ENCODE measurements at places on chromosomes 6 and 20.

DNA sequence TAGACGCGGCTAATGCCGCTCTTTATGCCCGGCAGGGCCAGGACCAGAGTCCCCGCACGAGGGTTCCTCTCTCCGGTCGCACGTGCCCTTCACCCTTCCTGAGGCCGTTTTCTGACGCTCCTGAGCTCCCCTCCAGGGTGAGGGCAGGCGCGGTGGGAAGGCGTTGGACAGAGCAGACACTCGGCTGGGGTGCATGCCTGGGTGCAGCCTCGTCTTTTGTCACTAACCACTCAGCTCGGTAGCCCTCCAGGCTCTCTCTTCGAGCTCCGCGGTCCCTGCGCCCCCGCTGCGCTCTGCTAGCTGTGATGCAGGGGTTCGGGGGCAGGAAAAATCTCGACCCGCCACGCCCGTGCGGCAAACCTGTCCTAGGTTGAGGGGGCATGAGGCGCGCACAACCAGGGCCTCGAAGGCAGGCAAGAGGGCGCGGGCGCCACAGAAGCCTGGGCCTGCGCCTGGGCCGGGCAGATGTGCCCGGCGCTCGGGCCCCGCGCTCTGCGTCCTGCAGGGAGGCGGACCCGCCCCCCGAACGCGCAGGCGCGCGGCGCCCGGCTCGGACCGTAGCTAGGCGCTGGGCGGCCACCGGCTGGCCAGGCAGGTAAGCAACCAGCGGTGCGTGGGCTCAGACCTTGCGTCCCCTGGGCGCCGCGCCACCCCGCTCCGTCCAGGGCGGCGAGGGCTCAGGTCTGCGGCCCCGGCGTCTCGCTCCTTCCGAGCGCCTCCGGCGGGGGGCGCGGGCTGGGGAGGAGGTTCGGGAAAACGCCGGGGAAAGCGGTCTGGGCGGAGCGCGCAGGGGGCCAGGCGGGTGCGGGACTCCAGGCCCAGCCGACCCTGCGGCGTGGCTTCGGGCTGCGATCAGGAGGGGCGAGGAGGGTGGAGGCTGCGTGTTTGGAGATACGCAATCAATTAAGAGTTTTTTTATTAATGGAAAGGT is at the start of gene L3MBTL1:
Gene L3MBTL1, plus strand, starts transcription at position 548 of the 931 bp plus-strand sequence. CDS start 5,807 bp downstream, outside the sequence.
- DNase-seq: peak; percentile 97

GRCh38 chr20:59776626-59777330 is 156.7 kb downstream of the SYCP2 start:
- DNase-seq: no peak

- DNase-seq: no peak
Measured at GRCh38 chr6:112480553-112480952, 133.4 kb downstream of the RFPL4B start.

DNA sequence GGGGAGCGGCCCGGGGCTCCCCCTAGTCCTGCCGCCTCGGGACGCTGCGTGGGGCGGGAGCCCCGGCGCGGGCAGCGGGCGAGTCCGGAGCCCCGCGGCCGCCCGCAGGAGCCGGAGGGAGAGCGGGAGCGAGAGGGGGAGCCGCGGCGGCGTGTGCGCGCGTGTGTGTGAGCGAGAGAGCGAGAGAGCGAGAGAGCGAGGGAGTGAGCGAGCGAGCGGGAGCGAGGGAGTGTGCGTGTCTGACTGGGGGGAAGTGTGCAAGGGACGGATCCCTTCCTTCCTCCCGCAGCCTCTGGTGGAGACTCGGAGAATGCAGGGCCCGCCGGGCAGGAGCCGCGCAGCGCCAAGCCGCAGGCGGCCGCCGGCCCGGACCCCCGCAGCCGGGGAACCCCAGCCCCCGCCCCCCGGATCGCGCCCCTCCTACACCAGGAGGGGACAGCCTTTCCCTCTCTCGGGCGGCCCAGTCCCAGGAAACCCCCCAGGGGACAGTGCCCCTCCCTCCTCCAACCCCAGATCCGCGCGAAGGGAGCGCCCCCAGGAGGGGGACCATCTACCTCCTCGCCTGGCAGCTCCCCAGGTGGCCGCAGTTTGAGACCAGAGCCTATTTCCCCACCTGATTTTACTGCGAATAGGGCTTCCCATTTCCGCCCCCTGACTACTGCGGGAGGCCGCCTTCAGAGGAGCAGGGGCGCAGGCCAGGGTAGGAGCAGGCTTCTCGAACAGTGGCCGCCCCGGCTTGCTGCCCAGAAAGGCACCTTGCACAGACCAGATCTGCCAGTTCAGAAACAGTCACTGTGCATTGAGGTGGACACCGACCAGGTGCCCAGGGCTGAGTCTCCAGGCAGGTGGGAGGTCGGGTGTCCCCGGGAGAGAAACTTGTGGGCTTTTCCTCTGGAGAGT is at the start of gene CDH22:
Gene CDH22, minus strand, starts transcription at position 241 of the 900 bp plus-strand sequence. CDS start 57,204 bp downstream, outside the sequence.
- peak; percentile 83 for DNase-seq

GRCh38 chr6:117976030-117976651 is 69.1 kb downstream of the SLC35F1 start:
- DNase-seq: peak; percentile 63

DNA sequence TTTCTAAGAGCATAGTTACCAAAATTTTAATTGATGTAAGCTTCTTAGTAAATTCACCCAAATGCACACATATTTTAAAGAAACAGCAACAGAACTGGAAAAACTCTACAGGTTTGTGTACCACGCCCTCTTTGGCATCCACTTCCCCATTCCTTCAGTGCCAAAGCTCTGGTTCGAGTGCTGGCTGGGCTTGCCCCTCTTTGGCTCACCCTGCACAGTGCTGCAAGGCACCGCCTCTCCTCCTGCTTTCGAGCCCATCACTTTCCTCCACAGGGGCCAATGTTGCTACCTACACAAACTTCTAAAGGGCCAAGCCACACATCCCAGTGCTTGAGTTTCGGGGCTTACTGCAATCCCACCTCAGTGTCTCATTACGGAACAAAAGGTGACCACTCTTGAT is 9.6 kb downstream of the LRP11 start:
- DNase-seq: peak; percentile 42

DNA sequence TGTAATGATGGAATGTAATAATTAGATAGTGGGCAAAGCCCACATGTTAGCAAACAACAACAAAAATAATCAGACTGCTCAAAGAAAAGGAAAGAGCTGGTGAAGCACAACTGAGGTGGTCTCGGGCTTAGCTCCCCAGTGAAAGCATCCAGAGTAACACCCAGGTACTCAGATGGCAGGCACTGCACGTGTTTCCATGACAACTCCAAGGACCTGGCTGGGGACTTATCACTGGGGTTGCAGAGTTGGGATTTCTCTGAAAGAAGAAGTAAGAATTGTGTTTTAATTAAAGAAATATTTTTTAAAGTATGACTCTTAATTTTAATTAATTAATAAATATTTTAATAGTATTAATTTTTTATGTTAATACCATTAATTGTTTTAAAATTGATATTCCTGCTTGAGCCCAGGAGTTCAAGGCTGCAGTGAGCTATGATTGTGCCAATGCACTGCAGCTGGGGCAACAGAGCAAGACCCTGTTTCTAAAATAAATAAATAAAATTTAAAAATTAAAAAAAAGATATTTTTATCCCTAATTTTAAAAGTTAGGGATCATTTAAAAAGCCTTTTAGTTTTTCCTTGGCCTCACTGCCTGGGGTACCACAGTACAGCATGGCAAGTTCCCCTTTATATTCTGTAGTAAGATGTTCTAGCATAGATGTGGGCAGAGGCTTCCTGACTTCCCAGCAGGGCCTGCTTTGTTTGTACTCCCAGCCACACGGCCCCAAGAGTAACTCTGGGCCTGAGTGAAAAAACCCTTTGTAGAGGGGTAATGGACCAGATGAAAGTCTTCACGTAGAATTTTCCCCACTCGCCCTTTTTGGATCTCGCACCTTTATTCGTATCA is 42.2 kb upstream of the UST start:
- DNase-seq: no peak

DNA sequence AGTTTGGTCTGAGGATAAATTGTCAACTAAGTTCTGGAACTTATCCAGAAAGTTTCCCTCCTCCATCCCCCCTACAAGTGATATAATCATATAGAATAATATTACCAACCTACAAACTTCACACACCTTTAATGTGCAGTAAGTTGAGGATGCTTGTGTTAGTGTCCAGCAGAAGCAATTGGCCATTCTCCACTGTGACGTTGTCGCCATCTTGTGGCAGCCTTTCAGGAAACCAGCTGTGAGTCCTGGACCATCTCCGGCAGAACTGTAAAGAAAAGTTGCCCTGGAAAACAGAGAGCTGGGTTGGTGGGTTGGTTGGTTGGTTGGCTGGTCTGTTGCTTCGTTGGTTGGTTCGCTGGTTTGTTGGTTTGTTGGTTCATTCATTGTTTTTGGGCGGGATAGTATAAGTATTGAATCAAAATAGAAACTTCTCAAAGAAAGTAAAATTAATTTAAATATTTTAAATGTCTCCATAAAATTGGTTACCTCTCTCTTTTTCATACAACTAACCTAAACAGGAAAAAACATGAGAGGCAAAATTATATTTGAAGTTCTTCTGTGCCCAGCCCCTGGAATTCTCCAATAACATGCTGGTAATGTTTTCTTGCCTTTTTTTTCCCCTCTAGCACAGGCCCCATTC is 127.5 kb downstream of the PKHD1 start:
- DNase-seq: peak; percentile 74

DNA sequence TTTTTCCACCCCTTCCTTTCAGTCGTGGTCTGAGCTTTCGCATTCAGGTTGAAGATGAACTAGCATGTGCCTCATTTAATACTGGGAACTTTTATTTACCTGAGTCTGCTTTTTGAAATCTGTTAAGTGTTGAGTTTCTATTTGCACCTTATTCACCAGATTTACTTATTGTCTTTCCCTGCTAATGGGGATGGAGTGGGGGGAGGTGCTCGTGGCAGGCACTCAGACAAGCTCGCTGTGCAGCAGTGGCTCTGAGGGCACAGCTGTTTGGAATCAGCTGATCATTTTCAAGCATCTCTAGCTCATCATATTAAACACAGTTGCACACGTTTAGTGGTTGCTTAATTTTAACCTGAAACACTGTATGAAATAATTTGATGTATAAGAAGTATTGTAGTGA is 35.6 kb downstream of the UTRN start:
- no peak for DNase-seq

DNA sequence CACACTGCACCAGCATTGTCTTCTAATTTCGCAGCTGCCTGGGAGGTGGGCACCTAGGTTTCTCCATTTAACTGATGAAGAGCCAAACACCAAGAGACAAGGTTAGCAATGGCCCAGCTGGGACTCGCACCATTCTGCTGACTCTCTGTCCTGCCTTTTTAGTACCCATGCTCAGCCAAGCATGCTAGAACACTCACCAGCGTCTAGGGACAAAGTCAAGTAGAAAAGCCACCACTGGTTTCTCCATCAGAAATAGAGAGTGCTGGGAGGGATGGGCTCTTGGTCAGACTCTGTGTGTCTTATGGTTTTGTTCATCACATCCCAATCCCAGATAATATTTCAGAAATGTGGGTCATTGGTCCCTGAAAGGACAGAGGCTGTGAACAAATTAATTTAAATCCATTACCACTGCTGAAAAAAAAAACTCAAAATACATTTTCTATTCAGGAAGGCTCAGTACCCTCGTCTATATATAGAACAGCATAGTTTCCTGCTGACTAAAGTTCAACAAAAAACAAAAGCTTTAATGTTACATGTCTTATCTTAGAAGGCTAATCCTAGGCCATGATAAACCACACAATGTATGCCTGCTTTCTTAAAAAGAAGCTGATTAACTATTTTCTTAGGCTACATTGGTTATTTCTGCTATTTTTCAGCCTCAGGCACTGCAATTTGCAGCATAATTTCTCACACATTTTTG is 111.0 kb downstream of the TBC1D7 start:
- no peak for DNase-seq

- DNase-seq: no peak
Measured at GRCh38 chr6:22917344-22917743, 348.0 kb downstream of the HDGFL1 start.

GRCh38 chr6:29967379-29968010 is 25.2 kb downstream of the HLA-A start:
- DNase-seq: no peak

DNA sequence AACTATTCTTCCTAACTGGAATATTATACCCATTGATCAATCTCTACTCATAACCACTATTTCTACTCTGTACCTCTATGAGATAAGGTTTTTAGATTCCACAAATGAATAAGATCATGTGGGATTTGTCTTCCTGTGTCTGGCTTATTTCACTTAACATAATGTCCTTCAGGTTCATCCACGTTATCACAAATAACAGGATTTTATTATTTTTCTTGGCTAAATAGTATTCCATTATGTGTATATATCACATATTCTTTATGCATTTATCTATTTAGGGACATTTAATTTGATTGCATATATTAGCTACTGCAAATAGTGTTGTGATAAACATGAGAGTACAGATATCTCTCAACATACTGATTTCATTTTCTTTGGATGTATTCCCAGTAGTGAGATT is 823.0 kb upstream of the ADGRB3 start:
- no peak for DNase-seq

GRCh38 chr6:75167325-75167724 is 38.5 kb downstream of the COL12A1 start:
- no peak for DNase-seq

DNA sequence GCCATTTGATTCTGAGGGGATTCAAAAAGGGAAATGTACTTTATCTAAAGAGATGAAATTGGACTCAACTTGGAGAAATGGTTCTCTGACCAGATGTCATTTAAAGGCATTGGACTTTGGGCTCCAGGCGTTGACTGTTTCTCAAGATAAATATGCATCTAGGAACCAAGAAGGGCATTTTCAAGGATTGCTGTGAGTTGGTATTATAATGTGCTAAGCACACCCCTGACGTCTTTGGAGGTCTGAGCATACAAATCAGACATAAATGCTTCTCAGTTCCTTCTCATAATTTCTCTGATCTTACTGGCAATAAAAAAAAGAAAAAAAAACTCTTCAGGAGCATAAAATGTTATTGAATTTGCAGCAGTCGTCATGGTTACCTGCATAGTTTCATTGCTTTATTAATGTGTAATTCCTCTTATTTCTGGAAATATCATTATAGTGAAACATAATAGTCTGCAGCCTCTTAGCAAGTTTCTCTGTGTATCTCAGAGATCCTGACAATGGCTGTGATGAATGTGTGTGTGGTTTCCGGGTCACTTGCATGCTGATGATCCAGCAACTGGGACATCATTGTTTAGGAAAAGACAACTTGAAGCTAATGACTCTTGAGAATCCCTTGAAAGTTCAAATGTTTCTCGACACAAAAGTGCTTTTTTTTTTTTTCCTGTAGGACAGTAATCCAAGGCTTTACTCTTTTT is 136.0 kb downstream of the AIG1 start:
- DNase-seq: no peak

GRCh38 chr6:133693565-133693964 is 195.3 kb upstream of the TCF21 start:
- DNase-seq: no peak

GRCh38 chr6:75498862-75499261 is 5.3 kb upstream of the FILIP1 start:
- DNase-seq: no peak

GRCh38 chr20:9439806-9440205 is 74.6 kb upstream of the LAMP5 start:
- no peak for DNase-seq

DNA sequence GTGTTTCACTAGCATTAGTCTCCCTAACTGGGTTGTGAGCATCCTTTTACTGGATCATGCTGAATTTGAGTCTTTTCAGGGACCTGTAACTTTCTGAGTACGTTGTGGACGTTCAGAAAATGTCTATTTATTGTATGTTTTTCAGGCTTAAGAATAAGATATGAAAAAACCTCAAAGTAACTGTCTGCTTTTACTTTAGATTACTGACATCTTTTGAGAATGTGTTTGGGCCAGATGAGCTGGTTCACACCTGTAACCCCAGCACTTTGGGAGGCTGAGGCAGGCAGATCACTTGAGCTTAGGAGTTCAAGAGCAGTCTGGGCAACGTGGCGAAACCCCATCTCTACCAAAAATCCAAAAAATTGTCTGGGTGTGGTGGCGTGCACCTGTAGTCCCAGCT is 32.7 kb downstream of the NCOA3 start:
- no peak for DNase-seq

- no peak for DNase-seq
Measured at GRCh38 chr6:43091436-43091991, 15.4 kb downstream of the PTK7 start.

Measured in iPS-NIHi11 (cell line).